Articular chondrocyte of knee joint (primary cell): ENCODE measurements at places on chromosomes 11 and 22. TPM values are rescaled to one million over a fixed set of nuclear protein-coding genes. Genes with fewer than 3 reads are reported as not detected.

The TMEM123 gene
- 143 and 165 TPM in 2 replicates for total RNA-seq

The SDHAF2 gene
- 44.9 and 63.3 TPM in 2 replicates for total RNA-seq

The DBX1 gene
- total RNA-seq = not detected in 2 replicates

The C22orf39 gene
- 9.5 and 10.7 TPM in 2 replicates for total RNA-seq

The DKK3 gene
- 47.4 and 118 TPM in 2 replicates for total RNA-seq

The DDIAS gene
- 2.6 and 3.1 TPM in 2 replicates for total RNA-seq

The PANX3 gene
- 0.22 TPM in 1 of 2 replicates, not detected in the other for total RNA-seq

The TMEM25 gene
- total RNA-seq = 12.6 and 15.0 TPM in 2 replicates

The CCDC73 gene
- not detected in 2 replicates for total RNA-seq

The GALNT18 gene
- total RNA-seq = 16.9 and 20.5 TPM in 2 replicates

The MMP10 gene
- total RNA-seq = 0.54 and 0.65 TPM in 2 replicates

The XKR3 gene
- not detected in 2 replicates for total RNA-seq

The MAP4K2 gene
- total RNA-seq = 12.3 and 13.3 TPM in 2 replicates

The CNIH2 gene
- 0.22 TPM in 1 of 2 replicates, not detected in the other for total RNA-seq

The LRRC51 gene
- 4.2 and 5.4 TPM in 2 replicates for total RNA-seq

The NAP1L4 gene
- 91.5 and 101 TPM in 2 replicates for total RNA-seq

The KMT5B gene
- 27.4 and 31.6 TPM in 2 replicates for total RNA-seq

The NCR3LG1 gene
- total RNA-seq = 6.4 and 14.4 TPM in 2 replicates

The TIMP3 gene
- 91.9 and 120 TPM in 2 replicates for total RNA-seq

The SLC5A4 gene
- total RNA-seq = not detected in 2 replicates

The MMP27 gene
- total RNA-seq = not detected in 2 replicates

The HEPHL1 gene
- total RNA-seq = not detected in 2 replicates

The ISX gene
- total RNA-seq = not detected in 2 replicates

The MMP7 gene
- not detected in 2 replicates for total RNA-seq
